Stimulated activated naive CD4-positive, alpha-beta T cell (primary cell): ENCODE measurements at places on chromosomes 4 and X.

DNA sequence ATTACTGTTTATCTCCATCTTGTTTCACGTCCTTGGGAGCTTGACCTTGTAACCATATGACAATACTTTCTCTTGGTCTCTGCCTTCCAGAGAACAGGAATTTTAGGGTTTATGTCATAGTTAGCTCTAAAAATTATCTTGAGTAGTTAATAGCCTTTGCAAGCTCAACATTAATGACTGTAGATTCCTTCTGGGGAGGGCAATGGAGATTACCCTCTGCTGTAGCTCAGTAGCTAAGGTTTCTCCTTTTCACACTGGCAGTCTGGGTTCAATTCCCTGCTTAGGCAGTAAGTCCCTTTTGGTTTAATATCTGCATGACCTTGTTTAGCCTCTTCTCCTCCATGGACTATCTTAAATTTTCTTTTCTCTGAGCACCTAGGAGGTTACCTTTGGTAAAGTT is 181.7 kb upstream of the GPR101 start:
- DNase-seq: no peak

DNA sequence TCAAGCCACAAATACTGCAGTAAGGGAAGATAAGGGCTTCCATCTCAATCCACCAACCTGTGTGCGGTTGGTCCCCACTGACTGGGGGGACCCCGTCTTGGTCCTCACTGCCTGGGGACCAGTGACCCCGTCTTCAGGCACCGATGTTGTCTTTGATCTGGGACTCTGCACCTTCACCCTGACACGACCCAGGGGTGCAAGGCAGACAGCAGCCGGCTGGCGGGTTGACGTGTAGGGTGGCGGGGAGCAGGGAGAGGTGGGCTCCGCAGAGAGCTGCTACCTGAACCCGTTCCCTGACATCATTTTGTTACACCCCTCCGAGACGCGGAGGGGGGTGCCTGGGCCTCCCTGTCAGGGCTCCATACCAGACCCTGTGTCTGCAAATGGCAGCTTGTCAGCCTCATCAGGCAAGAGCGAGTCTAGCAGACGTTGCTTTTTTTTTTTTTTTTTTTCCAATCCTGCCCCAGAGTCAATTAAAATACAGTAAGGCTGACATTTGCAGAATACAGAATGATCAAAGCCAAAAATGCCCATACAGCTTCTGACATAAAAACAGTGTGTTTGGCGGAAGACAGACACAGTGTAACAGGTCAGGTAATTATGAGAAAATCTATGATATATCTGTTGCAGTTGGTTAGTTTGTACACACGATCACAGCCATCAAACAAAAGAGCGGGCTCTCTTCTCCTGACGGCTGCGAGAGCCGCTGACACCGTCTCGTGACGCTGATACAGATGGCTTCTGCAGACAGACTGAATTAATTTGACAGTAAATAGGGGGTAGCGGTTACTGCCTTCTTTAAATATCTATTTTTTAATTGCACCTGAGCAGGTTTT is 118.6 kb downstream of the CRLF2 start:
- DNase-seq: no peak

- no peak for DNase-seq
These were observed 332.7 kb downstream of the RAPGEF2 start for GRCh38 chr4:159435561-159436023.

DNA sequence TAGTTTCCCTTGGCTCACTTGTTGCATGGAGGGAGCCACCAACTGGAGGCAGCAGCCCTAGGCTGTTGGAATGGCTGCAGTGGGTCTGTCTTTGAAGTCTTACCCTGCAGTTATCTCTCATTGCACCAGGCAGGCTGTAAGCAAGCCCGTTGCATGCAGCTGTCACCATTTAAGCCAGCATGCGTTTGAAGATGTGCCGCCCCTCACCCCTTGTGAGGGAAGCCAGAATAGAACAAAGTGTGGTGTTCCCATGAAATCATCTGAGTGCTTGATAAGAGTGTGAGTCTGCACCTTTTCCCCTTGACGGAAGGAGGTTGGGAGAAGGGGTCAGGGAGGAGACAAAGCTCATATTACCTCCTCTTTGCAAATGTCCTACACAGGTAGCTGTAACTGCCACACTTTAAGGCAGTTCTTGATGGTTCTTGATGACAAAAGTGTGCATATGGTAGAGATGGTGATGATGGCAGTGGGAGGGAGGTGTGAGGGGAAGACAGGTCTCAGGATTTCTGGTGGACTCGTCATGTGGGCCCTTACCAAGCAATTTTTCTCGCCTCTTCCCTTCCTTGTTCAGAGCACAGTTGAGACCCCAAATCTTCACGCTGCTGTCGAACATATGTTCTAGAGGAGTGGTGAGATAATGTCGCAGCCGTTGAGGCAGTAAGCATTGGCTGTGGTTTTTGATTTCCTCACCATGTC is 191.4 kb upstream of the LEF1 start:
- DNase-seq: no peak

GRCh38 chrX:351736-352135 is 33.1 kb upstream of the GTPBP6 start:
- no peak for DNase-seq

DNA sequence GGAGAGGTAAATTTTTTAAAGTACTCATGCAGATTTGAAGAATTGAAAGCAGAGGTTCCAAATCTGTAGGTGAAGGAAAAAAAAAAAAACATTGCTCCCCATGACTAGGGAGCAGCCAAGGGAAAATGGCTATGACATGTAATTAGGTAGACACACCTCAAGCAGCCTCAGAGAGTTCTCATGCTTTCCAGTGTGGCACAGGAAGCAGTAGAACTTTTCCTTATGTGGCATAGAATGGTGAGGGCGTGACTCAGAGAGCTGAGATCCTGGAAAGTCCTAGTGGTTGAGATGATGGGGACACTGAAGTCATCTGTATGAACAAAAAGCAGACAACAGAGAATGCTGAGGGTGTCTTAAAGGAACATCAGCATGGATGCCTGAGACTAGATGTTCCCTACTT is 148.6 kb upstream of the NWD2 start:
- no peak for DNase-seq

GRCh38 chrX:18886005-18886343 is 97.9 kb downstream of the PHKA2 start:
- peak; percentile 37 for DNase-seq

DNA sequence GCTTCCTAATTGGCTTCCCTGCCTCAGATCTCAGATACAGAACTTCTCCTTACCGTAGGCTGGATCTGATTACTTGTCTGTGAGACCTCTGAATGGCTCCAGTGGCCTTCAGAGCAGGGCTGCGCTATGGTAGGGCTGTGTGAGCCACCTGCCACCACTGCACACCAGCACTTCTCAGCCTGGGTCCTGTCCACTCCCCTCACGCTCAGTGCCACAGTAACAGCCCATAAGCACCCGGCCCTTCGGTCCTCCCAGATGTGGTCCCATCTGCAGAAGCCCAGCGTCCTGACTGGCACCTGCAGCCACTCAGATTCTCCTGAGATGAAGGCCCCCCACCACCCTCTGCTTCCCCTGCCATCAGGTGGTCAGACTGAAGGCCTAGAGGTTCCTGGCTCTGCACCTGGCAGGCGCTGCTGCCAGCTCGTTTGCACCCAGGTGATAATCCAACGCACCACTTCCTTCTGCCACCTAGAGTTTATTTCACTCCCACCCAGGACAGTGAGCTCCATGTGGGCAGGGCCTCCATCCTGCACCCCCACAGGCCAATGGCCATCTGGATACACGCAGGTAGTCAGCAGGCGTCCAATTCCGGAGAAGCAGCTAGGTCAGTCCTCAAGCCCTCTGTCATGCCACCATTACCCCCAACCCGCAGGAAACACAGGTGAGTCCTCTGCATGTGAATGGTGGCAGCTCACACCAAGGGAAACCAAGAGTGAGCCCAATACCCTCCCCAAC is 5.4 kb downstream of the WDR1 start:
- no peak for DNase-seq

GRCh38 chr4:53484911-53485657 is 106.2 kb downstream of the LNX1 start:
- DNase-seq: no peak

DNA sequence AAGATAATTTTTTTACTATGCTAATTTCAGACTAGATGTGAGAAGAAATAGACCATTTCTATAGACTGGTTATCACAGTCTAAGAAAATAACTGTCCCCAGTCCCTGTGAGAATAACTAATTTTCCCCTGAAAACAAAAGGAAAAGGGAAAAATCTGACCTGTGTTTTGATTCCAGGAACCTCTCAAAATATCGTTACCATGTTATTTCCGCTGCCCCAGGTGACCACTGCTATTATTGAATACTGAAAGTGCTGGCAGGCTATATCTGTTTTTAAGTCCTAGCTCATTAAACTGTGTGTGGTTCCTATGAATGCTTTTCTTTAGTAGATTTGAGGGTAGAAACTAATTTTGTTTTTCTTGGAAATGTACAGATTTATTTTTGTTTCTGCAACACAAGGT is 83.6 kb downstream of the GAB1 start:
- DNase-seq: no peak

DNA sequence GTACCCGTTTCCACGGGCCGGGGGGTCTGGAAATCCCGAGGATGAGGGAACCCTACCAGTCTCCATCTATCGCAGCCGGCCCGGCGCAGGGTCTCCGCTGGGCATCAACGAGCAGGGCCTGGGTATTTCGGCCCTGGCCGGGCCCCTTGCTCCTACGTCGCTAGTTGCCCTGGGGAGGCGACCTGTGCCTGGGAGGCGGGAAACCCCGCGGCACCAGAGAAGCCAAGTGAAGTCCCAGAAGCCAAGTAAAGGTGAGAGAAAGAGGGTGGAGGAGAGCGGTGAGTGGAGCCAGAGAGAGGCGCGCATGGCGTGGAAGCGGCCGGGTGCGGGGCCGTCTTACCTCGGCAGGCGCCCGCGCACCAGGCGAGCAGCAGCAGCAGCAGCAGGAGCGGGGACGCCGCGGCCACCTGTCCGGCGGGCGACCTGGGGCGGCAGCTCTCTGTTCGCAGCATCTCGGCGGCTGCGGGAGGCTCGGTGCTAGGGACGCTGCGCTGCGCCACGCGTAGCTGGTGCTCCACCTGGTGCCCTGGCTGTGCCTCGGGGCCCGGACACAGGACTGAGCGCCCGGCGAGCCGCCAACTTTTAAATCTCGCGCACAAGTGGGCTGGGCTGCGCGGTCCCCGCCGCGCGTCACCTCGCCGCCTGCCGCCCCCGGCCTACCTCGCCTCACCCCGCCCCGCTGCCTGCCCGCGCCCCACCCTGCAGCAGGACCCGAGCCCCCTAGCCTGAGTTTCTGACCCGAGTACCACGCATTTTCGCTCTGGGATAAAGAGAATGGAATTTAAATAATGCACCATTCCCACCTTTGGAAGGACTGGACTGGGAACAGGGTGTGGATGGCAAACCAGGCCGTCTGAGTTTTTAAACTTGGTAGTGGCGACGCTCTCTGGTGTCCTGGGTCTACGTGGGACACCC is at the start of gene NMU:
Gene NMU, minus strand, starts transcription at position 558 of the 915 bp plus-strand sequence. Its CDS starts 106 bp downstream, at position 452.
- DNase-seq: no peak

- no peak for DNase-seq
These were observed 99.5 kb downstream of the PPP2R2C start for GRCh38 chr4:6372649-6373525.

DNA sequence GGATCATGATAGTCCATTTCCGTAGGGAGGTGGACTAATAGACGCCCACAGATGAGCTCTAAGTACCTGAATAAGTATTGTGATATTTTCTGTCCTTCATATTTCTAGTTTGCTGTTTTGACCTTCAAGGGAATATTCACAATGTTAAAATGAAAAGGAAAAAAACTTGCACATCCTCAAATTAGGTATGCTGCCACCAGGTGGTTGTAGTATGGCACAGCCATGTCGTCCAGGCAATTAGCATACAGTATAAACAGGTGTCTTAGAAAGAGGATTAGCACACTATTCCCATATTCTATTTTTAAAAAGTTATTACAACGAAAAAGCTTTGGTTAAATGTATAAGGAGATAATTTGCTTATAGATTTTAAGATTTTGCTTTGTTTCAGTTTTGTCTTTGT is 802.0 kb downstream of the RPA4 start:
- DNase-seq: no peak

GRCh38 chr4:83489711-83490326 is 4.9 kb upstream of the ABRAXAS1 start:
- DNase-seq: no peak

DNA sequence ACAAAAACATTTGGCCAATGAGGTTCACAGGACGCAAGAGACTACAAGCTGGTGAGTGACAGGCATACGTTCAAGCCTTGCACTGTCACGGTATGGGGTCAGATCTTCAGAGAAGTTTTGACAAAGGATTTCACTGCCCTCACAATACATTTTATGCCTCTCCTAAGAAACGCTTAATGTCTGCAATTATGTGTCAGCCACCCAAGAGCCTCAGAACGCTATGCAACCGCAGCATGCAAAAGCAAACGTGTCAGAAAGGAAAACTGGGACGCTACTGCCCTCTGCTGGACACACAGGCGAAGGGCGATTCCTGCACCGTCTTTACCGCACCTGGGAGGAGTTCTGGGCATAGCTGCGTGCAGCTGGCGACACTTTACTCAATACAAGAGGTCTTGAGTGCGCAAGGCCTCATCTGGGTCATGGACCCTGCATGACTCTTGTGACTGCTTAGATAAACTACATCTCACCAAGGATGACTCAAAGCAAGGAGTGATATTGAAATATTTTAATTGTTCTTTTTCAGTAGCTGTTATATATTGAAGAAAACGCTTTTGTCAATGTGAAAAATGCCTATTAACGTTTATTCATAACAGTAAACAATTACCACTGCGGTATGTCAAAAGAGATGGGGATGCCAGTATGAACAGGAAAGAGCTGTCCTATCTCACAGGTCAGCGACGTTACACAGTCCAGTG is 147.6 kb upstream of the FRG1 start:
- DNase-seq: peak; percentile 11

- peak; percentile 28 for DNase-seq
These were observed at the start of gene KLHL34 for GRCh38 chrX:21658152-21658737. Gene KLHL34, minus strand, starts transcription at chrX:21658330. Its CDS starts 542 bp downstream, at chrX:21657788.

DNA sequence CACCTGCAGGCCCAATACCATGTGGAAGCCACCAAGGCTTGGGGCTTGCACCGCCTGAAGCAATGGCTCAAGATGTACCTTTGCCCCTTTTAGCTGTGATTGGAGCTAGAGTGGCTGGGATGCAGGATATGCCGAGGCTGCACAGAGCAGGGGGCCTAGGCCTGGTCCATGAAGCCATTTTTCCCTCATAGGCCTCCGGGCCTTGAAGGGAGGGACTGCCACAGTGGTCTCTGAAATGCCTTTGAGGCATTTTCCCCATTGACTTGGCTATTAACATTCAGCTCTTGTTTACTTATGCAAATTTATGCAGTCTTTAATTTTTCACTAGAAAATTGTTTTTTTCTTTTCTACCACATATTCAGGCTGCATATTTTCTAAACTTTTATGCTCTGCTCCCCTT is 203.2 kb upstream of the HHIP start:
- no peak for DNase-seq

- no peak for DNase-seq
These were observed 1.8 kb upstream of the HGFAC start for GRCh38 chr4:3440011-3440410.

DNA sequence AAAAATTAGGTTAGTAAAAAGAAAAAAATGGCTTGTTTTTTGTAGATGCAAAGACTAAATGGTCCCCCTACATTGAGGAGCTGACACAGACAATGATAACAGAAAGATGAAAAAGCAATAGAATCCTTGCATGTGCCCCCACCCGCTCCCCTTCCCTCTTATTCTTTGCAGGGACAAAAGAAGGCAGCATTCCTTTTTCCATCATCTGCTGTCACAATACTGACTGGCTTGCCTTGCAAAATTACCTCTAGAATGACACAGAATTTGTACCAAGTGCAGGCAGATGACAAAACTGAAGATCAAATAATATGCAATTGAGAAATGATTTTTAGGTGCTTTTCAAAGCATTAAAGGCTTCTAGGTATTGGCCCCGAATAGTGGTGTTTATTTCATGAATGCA is 153.1 kb upstream of the AGA start:
- no peak for DNase-seq
